ENCODE measurements at places on chromosomes 5 and 9. TPM values are rescaled to one million over a fixed set of nuclear protein-coding genes. Genes with fewer than 3 reads are reported as not detected.

GRCh38 chr5:178431782-178432165, 158.4 kb downstream of the COL23A1 start:
- peaks cover 3% of the 10 kb centered on the region for H3K36me3 ChIP-seq
- H3K27ac ChIP-seq: no peak overlapping the region
- peaks cover 5% of the 10 kb centered on the region for H3K27me3 ChIP-seq
- no peak overlapping the region for H3K4me3 ChIP-seq

DNA sequence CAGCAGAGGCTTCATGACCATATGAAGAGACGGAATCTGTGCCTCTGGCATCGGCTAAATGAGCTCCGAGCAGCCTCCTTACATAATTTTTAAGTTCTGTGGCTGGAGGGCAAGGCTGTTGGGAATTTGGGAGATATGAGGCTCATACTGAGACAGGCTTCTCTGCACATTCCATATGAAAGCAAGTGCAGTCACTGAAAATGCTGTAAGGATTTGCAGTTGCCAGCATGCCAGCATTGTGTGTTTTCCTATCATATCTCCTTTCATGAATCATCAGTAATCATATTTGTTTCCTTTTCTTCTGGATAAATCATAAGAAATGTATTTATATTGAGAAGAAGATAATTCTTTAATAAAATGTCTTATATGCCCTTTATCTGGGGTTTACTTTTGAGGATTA, 775.4 kb downstream of the SEMA5A start:
- H3K36me3 ChIP-seq: no peaks in the 10 kb centered on the region
- DNase-seq: no peak
- no peak overlapping the region for H3K4me3 ChIP-seq
- H3K27ac ChIP-seq: no peak overlapping the region
- H3K27me3 ChIP-seq: peaks cover 7% of the 10 kb centered on the region
- H3K4me1 ChIP-seq: peaks cover 5% of the 10 kb centered on the region

- H3K4me3 ChIP-seq: no peak overlapping the region
- H3K27me3 ChIP-seq: no peaks in the 10 kb centered on the region
- peaks cover 28% of the 10 kb centered on the region for H3K4me1 ChIP-seq
- H3K27ac ChIP-seq: no peak overlapping the region
- DNase-seq: no peak
- no peaks in the 10 kb centered on the region for H3K36me3 ChIP-seq
Measured at GRCh38 chr5:143636931-143637528, 174.9 kb upstream of the HMHB1 start.

DNA sequence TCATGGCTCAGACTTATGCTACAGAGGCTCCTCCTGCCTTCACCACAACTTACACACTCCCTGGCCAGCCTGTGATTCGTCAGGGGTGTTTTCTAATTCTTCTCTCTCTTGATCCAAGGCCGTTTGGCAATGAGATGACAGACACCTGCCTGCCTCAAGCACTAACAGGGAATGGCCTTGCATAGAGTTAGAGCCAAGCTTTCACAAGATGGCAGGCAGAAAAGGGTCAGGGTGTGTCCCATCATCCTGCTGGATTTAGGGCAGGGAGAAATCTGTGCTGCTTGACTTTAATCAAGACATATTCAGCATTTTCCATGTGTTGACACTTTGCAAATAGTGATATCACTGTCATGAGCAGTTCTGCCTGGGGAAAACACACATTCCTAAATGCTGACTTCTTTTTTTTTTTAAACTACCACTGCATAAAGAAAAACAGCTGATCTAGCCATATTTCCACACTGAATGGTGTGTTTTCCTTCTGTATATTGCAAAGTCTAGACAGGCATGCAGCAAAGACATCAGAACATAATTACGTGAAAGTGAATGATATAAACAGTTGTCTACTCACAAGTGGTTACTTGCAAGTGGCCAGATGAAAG, 95.0 kb upstream of the SLC25A48 start:
- H3K27me3 ChIP-seq: peaks cover 45% of the 10 kb centered on the region
- H3K36me3 ChIP-seq: peaks cover 12% of the 10 kb centered on the region
- H3K27ac ChIP-seq: peak overlapping the region; percentile 71

DNA sequence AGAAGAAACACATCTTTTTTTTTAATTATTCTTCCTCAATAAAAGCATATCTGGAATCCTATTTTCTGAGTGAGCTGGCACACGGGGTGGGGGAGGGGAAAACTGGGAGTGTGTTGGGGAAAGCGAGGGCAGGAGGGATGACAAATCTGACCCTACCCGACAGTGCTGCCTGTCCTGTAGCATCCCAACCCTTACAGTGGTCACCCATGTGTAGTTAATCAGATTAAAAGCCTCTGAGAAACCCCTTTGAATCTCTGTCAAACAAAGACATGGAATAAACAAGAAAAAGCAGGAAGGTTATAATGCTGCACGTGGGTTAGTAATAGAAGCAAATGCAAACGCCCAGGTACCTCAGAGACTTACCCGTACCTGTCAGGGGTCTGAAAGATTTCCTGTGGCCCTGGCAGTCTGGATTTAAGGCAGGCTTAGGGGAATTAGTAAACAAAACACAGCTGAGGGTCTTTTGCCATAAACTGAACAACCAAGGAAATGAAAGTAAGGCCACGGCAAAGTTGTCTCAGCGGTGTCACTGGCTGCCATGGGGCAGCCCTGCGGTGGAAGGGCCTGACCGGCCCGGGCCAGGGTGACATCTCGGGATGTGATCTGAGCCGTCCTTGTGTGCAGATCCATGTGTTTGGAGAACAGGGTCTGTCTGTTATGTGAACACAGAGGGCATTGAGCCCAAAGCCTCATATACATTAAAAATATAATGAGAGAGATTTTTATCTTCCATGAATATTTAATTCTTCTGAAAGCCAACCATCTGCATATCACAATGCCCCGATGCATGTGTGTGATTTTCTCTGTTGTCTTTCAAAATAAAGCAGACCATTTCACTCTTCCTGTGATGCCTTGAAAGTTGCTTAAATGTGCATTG, 308.2 kb downstream of the ZNF608 start:
- no peak overlapping the region for H3K4me3 ChIP-seq
- peaks cover 7% of the 10 kb centered on the region for H3K4me1 ChIP-seq
- H3K27ac ChIP-seq: no peak overlapping the region
- no peak for DNase-seq
- H3K27me3 ChIP-seq: no peaks in the 10 kb centered on the region
- H3K36me3 ChIP-seq: peaks cover 10% of the 10 kb centered on the region

DNA sequence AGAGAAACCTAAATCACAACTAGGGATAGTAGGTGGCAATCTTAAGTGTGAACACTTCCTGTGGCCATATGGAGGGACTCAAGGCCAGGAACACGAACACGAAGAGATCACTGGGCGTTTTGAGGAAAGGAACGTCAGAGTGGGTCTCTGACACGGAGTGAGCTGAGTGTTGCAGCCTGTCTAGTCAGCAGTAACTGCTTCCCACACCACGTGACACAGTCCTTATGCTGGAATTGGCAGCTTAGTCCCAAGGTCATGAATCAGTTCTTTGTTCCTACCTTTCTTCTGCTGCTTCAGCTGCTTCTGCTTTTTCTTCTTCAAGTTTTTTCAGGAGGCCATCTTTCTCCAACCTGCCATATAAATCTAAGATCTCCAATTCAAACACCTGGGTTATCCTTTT, 18.2 kb downstream of the SPACA9 start:
- peaks cover 32% of the 10 kb centered on the region for H3K36me3 ChIP-seq
- no peaks in the 10 kb centered on the region for H3K27me3 ChIP-seq
- H3K4me3 ChIP-seq: no peak overlapping the region
- H3K4me1 ChIP-seq: peaks cover 3% of the 10 kb centered on the region

GRCh38 chr9:108617676-108618075, 238.1 kb downstream of the ACTL7B start:
- no peak overlapping the region for H3K4me3 ChIP-seq
- peak overlapping the region; percentile 25 for H3K27ac ChIP-seq
- peaks cover 26% of the 10 kb centered on the region for H3K27me3 ChIP-seq
- no peaks in the 10 kb centered on the region for H3K4me1 ChIP-seq
- H3K36me3 ChIP-seq: no peaks in the 10 kb centered on the region
- no peak for DNase-seq

- no peak for DNase-seq
- peaks cover 12% of the 10 kb centered on the region for H3K4me1 ChIP-seq
- H3K36me3 ChIP-seq: no peaks in the 10 kb centered on the region
- H3K27ac ChIP-seq: no peak overlapping the region
- H3K4me3 ChIP-seq: no peak overlapping the region
Measured at GRCh38 chr5:97627272-97627671, 444.2 kb upstream of the RIOK2 start.

DNA sequence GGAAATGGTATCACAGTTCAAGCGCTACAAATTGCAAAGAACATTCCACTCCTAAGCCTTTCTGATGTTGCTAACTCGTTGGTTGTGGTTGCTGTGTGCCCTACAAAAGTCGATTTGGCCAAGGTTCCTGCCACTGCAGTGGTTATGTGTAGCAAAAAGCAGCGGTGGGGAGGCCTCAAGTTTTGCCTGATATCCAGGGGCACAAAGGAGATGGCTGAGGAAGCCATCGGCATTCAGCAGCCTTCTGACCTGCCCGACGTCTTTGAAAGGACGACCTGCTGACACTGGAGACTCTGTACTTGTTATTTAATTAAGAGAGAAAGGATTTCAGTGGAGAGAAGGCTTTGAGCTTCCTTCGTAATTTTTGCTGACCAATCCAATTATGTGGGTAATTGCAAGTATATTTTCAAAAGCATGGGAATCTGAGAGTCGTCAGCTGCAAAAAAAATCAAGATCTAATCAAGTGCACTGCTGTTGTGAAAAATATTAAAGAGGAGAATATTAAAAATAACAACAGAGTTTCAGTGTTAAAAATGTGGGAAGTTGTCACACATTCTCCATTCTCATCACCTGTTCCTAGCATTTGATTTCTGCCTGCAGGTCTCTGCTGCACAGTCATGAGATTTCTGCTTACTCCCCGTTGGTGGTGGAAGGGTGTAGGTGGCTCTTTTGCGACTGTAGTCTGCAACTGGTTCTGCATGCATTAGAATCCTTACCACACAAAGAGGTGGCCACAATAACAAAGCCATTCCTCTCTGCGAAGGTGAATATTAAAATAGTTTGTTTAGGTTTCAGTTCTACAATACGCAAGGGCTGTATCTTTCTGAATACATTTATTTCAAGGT, 319.2 kb downstream of the IRX2 start:
- H3K4me1 ChIP-seq: peaks cover 27% of the 10 kb centered on the region
- no peak overlapping the region for H3K4me3 ChIP-seq
- no peak for DNase-seq
- no peaks in the 10 kb centered on the region for H3K36me3 ChIP-seq
- H3K27ac ChIP-seq: no peak overlapping the region

GRCh38 chr9:130054325-130054786, 650 bp downstream of the GPR107 start:
- H3K27me3 ChIP-seq: no peaks in the 10 kb centered on the region
- no peak for DNase-seq
- H3K4me1 ChIP-seq: peaks cover 16% of the 10 kb centered on the region
- H3K36me3 ChIP-seq: peaks cover 7% of the 10 kb centered on the region
- H3K4me3 ChIP-seq: peak overlapping the region; percentile 99
- peak overlapping the region; percentile 99 for H3K27ac ChIP-seq

GRCh38 chr9:9950813-9951212, 662.0 kb downstream of the PTPRD start:
- H3K27me3 ChIP-seq: no peaks in the 10 kb centered on the region
- H3K4me3 ChIP-seq: no peak overlapping the region
- peaks cover 13% of the 10 kb centered on the region for H3K4me1 ChIP-seq
- H3K36me3 ChIP-seq: no peaks in the 10 kb centered on the region
- DNase-seq: no peak

DNA sequence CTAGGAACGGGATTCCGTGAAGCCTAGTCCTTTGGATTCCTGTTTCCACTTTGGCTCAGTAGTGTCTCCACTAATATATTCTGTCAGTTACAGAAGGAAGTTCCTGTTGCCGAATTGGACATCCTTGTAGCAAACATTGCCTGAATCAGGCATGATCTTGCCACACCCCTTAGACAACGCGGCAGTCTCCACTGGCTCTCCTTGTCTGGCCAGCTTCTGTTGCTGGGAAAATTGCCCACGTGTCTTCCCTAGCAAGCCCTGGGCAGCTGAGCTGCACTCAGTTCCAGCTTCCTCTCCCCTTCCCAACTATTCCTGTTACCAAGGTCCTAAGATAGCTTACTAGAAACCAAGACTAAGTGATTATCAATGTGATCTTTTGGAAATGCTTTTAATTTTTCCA, 316.6 kb upstream of the RIOK2 start:
- no peaks in the 10 kb centered on the region for H3K36me3 ChIP-seq
- H3K27ac ChIP-seq: no peak overlapping the region
- no peak overlapping the region for H3K4me3 ChIP-seq
- H3K27me3 ChIP-seq: no peaks in the 10 kb centered on the region

GRCh38 chr5:17105744-17106418, 111.5 kb upstream of the BASP1 start:
- no peak for DNase-seq
- no peak overlapping the region for H3K27ac ChIP-seq
- no peaks in the 10 kb centered on the region for H3K36me3 ChIP-seq
- no peaks in the 10 kb centered on the region for H3K27me3 ChIP-seq

- H3K27ac ChIP-seq: peak overlapping the region; percentile 65
- H3K4me1 ChIP-seq: peaks cover 23% of the 10 kb centered on the region
- no peaks in the 10 kb centered on the region for H3K27me3 ChIP-seq
- no peak for DNase-seq
Measured at GRCh38 chr5:172775326-172776234, 4.6 kb upstream of the DUSP1 start.

GRCh38 chr5:38913714-38914113, 67.9 kb downstream of the OSMR start:
- no peak overlapping the region for H3K27ac ChIP-seq
- peaks cover 7% of the 10 kb centered on the region for H3K27me3 ChIP-seq
- H3K4me3 ChIP-seq: no peak overlapping the region
- no peak for DNase-seq
- H3K36me3 ChIP-seq: no peaks in the 10 kb centered on the region

DNA sequence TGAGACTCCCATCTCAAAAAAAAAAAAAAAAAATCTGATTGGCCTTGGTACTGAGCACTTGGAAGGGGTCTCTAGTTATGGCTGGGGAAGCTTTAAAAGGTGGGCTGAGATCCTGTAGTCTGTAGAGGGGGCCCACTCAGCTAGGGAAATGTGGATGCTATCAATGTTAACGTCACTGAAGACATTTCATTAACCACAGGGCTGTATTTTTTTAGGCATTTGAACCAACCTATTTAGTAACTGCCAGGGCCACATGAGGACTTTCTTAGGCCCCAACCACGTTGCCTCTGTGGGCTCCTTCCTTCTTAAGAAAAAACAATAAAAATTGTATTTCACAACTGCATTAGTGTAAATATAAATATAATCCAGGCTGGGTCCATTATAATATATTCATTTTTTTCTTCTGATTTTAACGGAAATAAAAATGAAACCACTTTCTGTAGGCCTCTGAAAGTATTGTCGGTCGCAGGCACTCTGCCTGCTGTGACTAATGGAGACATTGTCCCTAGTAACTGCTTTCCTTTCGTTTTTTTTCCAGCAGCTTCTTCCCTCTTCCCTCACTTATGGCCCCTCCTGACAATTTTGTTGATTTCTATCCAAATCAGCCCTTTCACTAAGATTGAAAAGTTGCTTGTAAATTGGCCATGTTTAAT, 71.6 kb downstream of the GCNT1 start:
- no peak overlapping the region for H3K4me3 ChIP-seq
- peaks cover 4% of the 10 kb centered on the region for H3K4me1 ChIP-seq
- H3K27me3 ChIP-seq: no peaks in the 10 kb centered on the region
- no peak for DNase-seq
- no peaks in the 10 kb centered on the region for H3K36me3 ChIP-seq

- H3K4me3 ChIP-seq: no peak overlapping the region
- H3K36me3 ChIP-seq: no peaks in the 10 kb centered on the region
- H3K4me1 ChIP-seq: peaks cover 19% of the 10 kb centered on the region
- H3K27me3 ChIP-seq: peaks cover 6% of the 10 kb centered on the region
- H3K27ac ChIP-seq: no peak overlapping the region
- no peak for DNase-seq
Measured at GRCh38 chr5:93107141-93107540, 473.9 kb downstream of the NR2F1-AS1 start.

Gene PIP5KL1
- total RNA-seq: 5.8 TPM

Gene PTGDS
- 1.7 TPM for total RNA-seq

Gene SPDL1
- 17.2 TPM for total RNA-seq

Gene NUTM2F
- not detected for total RNA-seq

Gene FAM221B
- total RNA-seq: 1.1 TPM

Gene MARCHF3
- total RNA-seq: 4.9 TPM

Gene OBP2B
- not detected for total RNA-seq

Gene HTR4
- total RNA-seq: 0.29 TPM

Measured in type B pancreatic cell (in vitro differentiated cells).